ENCODE measurements at places on chromosomes 5 and 9.

GRCh38 chr9:75889977-75890471 lies 449 bp upstream of the PCSK5 start:
- no peak for DNase-seq

DNA sequence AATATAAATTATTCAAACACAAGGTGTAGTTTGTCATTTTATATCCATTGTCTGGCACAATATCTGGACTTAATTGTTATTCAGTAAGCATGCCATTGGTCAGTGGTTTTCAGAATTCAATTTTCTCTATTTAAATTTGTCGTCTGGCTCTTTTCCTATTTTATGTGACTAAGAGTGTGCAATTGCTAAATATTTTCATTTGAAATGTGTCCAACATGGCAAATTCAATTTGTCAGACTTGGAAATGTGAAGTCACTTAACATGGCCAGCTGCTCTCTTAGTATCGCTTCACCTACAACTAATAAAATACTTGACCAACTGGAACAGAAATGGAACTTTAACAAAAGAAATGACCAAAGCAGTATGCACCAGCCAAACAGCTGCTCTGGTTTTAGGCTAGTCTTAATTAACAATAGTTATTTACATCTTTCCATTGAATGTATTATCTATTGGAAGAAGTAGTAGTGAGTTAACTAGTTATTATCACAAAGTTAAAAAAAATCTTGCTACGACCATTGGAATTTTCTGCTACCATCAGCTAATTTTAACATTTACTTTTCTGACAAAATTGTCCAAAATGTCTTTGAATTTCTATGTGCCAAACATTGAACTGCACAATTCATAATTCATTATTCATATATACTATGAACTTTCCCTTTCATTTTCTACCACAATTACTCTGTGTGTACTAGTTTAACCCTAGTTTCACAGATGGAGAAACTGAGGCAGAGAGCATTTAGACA lies 720.7 kb upstream of the FAM174A start:
- no peak for DNase-seq

- no peak for DNase-seq
Observed at GRCh38 chr5:98516701-98517100, 256.8 kb upstream of the RGMB start.

GRCh38 chr5:152622628-152623027 lies 217.5 kb upstream of the NMUR2 start:
- no peak for DNase-seq

- no peak for DNase-seq
Observed at GRCh38 chr5:77402796-77403195, 89.3 kb downstream of the WDR41 start.

DNA sequence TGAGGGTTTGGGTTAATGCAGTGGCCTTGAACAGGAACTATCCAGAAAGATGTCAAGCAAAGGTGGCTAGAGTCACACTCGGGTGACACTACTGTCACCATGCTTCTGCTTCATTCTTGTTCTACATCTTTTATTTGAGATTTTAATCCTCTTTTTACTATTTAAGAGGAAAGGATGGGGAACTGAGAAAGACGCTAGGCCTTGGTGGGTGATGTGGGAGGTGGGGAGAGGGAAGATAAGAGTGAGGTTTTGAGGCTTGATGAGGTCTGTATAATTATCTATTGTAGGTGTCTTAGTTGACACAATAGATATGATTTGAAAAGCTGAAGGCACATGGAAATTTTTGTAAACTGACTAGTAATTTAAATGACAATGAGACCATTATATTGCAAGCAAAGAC lies 3.5 kb upstream of the BASP1 start:
- DNase-seq = no peak

DNA sequence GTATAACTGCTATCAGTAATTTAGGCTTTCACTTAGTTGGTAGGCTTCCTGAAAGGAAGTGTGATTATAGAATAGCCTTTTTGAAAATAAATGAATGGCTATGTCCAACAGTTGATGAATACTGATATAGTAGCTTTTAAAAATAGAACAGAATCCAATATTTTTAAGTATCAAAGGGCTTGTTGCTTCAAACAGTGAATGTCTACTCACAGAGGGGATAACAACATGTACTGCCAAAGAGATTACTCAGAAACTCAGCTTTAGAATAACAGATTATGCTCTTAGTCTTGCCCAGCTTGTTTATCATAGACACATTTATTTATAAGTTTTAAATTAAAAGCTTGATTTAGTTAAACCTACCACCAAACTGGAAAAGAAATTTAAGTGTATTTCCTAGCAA lies 132.6 kb downstream of the XRCC4 start:
- no peak for DNase-seq

DNA sequence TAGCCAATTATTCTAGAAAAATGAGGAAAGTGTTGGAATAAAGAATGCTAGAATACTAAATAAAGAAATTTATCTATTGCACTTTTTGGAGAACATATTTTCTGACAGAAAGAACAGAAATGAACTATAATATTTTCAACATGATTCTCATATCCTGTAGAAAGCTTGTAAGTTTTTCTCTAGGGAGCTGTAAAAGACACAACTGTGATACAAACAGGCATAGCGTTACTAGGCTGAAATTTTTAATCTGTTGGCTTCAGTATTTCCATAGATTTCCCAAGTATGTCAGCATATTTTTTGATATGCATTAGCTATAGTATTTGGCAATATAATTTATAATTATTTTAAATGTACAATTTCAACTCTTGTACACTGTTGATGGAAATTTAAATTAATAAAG lies 31.3 kb downstream of the ANXA1 start:
- no peak for DNase-seq

GRCh38 chr9:80922544-80922943 lies 766.8 kb downstream of the TLE1 start:
- no peak for DNase-seq

GRCh38 chr5:14182761-14183160 lies 39.6 kb downstream of the TRIO start:
- DNase-seq = no peak

GRCh38 chr9:88773627-88774244 lies 217.5 kb upstream of the S1PR3 start:
- DNase-seq = no peak

DNA sequence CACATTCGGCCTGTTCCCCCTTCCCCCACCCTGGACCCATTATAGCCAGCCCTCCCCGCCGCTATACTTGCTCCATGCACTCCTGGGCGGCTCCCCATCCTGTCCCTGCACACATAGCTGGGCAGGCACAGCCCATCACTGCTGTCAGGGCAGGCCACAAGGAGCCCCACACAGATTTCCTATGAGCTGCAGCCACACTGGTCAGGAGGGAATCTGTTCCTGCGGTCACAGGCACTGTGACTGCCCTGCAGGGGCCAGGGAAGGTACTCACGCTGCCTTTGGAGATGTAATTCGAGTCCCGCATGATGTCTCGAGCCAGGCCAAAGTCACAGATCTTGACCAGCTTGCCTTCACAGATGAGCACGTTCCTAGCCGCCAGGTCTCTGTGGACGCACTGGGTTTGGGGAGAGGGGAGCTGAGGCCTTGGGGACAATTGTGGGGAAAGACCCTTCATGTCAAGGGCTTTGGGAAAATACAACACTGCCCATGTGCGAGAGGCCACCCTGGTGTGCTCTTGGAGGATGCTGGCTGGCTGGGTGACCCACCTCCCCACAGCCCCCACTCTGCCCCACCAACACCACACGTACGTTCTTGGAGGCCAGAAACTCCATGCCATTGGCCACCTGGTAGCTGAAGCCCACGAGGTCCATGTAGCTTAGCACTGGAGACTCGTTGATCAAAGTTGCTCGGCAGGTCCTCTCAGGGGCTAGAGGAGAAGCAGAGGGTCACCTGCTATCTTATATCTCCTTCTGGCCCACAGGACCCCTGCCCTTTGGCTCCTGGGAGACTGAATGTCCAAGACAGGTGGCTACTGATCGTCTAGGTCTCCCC lies 34.5 kb upstream of the CSF1R start:
- no peak for DNase-seq

GRCh38 chr5:149053072-149053695 lies 9.7 kb downstream of the SH3TC2 start:
- no peak for DNase-seq

- no peak for DNase-seq
Observed at GRCh38 chr9:110290001-110290400, 33.7 kb upstream of the TXN start.

GRCh38 chr9:14945351-14945750 lies 35.1 kb upstream of the FREM1 start:
- DNase-seq = no peak

DNA sequence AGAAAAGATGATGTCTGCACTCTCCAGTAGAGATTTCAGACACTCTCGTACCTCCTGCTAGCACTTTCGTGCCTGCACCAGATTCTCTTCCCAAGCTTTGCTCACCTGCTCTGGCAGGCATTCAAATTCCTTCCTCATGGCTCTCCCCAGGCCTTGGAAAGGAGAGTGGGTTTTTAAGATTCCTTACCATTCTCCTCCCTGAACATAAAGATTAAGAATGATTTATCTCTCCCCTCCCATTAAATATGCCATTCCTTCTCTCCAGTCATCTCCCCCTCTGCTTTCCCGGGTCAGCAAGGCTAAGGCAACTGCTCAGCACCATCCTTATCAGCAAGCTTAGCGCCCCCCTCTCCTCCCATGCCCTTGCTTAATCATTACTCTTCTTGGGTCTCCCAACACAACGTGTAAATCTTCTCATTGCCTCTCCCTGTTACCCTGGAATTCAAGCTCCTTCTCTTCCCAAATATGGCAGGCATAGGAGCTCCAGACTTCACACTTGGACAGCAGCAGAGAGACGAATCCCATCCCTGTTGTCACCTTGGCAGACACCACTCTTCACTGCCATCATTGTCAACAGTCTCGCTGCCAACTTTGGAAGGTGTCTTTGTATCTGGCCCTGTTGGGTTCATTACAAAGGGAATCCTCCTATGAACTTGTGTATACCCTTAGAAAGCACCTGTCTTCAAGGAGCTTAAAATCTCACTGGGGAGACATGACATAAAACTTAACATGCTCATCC lies 332.9 kb downstream of the SLIT3 start:
- DNase-seq = no peak
